Esophagus mucosa (tissue), 1 donor: ENCODE measurements at places on chromosomes 2 and 18. TPM values are rescaled to one million over a fixed set of nuclear protein-coding genes. Genes with fewer than 3 reads are reported as not detected.

PROKR1 gene
- total RNA-seq, result not detected

GCA gene
- total RNA-seq, result 7.1 TPM

SERPINB10 gene
- total RNA-seq, result 0.36 TPM

SPP2 gene
- total RNA-seq, result not detected

LCT gene
- total RNA-seq, result not detected

GRCh38 chr2:44324971-44325426 is 36.3 kb downstream of the PREPL start:
- no peak for ATAC-seq

DNA sequence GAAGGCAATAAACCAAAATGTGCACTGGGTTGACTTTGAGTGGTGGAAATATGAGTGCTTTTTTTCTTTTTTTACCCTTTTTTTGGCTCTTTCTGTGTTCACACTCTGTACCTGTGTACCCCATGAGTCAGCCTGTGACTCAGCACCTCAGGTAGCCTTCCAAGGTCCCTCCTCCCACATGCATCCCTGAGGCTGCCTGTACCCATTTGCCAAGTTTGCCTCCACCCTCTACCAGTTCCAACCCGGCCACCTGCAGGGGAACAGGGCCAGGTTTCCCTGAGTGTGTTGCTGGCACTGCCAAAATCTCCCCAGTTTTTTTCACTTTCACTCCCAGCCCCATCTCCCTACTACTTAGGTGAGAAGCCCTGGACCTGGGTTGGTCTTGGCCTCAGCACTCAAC is 14.0 kb downstream of the CXCR1 start:
- peak; percentile 99 for ATAC-seq

GRCh38 chr2:19542796-19543662 is 184.6 kb upstream of the OSR1 start:
- no peak for ATAC-seq
